AG04450 (cell line): ENCODE measurements at places on chromosomes 11 and 22.

DNA sequence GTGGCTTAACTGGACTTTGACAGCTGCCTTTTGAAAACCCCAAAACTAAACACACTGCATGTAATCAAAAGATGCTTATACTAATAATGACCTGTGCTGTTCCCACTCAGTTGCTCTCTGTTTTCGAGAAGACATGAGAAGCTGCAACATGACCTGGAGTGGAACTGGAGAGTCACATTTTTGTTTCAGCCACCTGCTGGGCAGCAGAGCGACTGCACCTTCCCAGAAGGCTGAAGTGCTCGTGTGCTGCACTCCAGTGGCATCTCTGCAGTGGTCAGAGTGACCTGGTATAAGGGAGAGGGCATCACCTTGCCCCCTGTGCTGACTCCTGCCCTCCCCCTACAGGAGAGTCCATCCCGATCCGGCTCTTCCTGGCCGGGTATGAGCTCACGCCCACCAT is 8.6 kb downstream of the THYN1 start:
- DNase-seq, result no peak

GRCh38 chr22:41848468-41848867 is 15.6 kb downstream of the SREBF2 start:
- no peak for DNase-seq

DNA sequence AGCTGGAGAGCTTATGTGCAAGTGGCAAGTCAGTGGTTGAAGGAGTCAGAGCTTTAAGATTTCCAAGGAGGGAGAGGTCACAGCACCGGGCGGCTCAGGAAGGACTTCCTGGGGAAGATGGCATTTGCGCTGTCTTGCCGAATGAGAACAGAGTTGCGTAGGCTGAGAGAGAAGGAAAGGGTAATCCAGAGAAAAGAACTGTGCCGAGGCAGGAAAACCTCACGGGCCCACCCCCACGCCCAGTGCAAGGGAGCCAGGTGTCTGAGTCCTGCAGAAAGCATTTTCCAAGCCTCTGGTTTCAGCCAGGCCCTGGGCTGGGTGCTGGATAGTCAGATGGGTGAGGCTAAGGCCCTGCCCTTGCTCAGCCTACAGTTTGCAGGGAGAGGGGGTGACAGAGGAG is 3.2 kb upstream of the AP1B1 start:
- DNase-seq, result no peak

GRCh38 chr11:65719871-65720210 is 757 bp downstream of the RNASEH2C start:
- no peak for DNase-seq

DNA sequence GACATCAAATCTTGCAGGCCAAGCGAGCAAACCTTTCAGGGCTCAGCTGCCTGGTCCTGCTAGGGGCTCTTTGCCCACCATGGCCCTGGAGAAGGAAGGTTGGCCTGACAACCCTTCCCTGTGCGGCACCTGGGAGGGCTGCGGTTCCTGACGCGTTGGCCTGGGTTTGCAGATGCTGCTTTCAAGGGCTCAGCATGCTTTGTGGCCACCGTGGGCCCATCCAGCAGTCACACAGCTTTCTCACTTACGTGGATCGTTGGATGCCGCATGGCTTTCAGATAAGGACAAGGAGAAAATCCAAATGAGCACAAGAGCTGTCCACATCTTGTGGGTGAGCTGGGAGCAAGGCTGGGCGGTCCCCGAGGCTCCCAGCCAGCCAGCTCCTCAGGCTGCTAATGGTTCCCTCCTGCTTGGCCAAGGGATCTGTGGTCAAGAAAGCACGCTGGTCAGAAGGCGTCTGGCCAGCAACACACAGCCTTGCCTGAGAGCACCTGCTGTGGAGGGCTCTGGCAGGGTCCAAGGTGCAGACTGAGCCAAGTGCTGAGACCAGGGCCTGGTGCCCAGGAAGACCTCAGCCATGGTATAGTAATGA is 8.2 kb downstream of the C11orf24 start:
- no peak for DNase-seq

DNA sequence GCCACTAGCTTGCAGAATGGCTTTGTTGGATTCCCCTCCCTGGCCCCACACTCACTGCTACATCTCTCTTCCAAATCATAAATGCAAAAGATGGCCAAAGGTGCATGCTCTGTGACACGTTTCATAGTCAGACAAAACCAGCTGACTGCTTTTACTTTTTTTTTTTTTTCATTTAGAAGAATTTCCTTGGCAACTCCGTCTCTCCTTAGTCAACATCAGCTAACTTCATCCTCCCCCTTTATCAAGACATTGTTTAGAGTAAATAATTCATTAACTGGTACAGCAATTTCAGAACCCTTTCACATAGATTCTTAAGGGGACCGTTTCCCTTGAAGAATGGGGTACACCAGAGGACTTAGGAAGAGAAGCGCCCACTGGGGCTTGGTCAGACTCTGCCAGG is 16.0 kb downstream of the KCNQ1OT1 start:
- no peak for DNase-seq

DNA sequence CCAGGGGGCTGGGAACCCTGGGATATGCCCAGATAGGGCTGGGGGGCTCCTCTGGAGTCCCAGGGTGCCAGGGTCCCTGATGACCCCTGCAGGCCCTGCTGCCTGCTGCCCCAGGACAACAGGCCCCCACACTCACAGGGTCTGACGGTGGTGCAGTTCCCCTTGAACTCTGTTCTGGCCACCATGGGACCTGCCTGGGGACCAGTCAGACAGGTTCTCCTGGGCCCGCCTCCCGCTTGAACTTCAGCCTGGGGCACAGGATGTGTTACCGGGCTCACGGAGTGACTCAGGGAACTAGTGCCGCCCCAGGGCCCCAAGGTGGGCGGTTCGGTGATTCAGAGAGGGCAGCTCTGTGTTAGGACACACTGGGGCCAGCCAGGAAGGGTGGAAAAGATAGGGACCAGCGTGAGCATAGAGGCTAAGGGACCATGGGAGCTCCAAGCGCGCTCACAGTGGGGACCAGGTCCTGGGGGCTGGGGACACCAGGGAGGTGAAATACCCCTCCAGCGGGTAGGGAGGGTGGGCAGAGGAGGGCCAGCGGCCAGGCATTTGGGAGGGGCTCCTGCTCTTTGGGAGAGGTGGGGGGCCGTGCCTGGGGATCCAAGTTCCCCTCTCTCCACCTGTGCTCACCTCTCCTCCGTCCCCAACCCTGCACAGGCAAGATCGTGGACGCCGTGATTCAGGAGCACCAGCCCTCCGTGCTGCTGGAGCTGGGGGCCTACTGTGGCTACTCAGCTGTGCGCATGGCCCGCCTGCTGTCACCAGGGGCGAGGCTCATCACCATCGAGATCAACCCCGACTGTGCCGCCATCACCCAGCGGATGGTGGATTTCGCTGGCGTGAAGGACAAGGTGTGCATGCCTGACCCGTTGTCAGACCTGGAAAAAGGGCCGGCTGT is 21.5 kb upstream of the TXNRD2 start:
- no peak for DNase-seq

DNA sequence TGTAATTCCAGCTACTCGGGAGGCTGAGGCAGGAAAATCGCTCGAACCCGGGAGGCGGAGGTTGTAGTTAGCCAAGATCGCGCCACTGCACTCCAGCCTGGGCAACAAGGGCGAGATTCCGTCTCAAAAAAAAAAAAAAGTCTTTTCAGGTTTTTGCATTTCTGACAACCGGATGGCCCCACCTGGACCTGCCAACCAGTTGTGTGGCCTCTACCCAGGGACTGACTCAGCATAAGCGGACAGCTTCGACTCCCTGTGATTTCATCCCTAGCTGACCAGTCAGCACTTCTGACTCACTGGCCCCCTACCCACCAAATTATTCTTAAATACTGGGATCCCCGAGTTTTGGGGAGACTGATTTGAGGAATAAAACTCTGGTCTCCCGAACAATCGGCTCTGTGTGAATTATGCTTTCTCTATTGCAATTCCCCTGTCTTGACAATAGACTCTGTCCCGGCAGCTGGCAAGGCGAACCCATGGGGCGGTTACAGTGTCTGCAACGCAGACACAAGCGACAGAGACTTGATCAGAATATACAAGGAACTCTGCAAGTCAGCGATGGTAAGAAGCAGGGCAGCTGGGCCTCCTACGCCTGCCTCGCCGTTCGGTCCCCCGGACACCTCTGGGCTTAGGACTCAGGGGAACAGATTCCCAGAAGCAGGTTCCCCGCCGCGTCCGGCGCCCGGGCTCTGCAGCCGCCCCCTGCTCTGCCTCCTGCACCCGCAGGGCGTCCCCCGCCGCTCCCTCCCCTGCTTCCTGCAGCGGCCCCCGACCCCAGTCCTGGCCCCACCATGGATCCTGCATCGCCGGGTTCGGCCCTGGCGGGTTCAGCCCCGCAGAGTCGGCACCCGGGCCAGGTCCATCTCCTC is 741 bp upstream of the TALDO1 start:
- DNase-seq, result no peak

DNA sequence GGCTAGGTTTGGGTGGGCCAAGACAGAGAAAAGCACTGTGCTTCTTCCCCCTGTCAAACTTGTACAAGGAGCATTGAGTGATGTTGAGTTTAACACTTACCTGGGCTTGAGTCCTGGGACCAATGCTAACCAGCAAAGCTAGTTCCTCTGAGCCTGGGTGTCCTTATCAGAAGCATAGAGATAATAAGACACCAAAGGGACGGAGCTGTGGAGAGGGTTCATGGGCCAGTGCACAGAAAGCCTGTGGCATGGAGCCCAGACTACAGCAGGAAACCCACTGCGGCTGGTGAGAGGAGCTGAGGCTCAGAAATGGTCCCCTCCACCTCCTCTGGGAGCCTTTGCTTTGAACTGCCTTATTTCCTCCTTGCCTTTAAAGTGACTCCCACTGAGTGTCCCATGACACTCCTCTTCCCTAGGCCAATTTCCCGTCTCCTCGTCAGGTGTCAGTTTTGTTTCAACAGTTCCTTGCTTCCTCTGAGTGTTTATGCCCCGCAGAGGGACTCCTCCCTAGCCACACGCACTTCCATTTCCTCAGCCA is 9.4 kb downstream of the SLCO2B1 start:
- no peak for DNase-seq

DNA sequence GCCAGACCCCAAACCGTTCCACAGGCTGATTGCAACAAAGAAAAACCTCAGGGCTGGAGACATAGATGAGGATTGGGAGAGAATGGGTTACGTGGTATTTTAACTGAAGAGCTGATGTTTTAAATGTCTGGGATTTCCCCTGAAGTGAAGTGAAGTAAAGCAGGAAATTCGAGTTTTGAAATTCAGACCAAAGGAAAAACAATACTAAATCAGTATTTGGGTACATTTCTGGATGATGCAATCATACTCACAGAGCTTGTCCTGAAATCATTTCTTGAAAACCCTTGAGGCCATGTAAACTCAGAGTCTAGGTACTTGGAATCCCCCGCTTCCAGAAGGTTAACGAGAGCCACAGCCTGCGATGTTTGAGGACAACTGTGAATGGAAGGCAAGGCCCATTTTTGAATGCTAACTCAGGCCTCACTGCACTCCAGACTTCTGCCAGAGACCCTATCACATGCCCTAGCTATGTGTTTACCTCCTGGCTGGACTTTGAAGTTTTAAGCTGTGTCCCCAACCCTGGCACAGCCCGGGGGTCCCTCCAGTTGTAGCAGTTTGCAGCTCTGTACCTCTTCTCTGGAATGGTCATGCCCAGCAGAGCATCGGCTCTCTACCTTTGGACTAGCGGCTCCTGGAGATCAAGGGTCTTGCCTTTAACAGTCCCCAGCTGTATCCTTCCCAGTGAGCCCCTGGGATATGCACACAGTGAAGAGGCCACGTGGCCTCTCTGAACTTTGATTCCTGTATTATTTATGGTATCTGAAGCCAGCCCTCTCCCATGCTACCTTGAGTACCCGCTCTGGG is 5.4 kb upstream of the FTH1 start:
- DNase-seq, result no peak

DNA sequence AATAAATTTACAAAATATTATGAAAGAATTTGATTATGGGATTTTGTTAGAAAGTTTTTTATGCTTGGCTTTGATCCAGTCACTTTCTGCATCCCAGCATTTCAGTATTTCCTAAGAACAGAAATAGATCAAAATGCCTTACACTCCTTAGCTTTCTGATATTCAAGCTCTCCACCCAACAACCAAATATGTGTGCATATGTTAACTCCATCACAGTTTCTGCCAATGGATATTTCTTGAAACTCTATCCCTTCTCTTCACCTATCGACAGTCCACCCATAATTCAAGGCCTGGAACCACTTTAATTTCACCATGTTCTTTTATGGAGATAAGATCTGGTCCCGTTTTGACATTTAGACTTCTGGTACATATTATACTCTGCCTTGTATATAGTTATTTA is 565.0 kb downstream of the LRRC4C start:
- DNase-seq, result no peak

GRCh38 chr11:117229411-117229810 is 2.5 kb downstream of the PCSK7 start:
- DNase-seq, result no peak

GRCh38 chr11:116066777-116067176 is 562.6 kb upstream of the CADM1 start:
- DNase-seq, result no peak

DNA sequence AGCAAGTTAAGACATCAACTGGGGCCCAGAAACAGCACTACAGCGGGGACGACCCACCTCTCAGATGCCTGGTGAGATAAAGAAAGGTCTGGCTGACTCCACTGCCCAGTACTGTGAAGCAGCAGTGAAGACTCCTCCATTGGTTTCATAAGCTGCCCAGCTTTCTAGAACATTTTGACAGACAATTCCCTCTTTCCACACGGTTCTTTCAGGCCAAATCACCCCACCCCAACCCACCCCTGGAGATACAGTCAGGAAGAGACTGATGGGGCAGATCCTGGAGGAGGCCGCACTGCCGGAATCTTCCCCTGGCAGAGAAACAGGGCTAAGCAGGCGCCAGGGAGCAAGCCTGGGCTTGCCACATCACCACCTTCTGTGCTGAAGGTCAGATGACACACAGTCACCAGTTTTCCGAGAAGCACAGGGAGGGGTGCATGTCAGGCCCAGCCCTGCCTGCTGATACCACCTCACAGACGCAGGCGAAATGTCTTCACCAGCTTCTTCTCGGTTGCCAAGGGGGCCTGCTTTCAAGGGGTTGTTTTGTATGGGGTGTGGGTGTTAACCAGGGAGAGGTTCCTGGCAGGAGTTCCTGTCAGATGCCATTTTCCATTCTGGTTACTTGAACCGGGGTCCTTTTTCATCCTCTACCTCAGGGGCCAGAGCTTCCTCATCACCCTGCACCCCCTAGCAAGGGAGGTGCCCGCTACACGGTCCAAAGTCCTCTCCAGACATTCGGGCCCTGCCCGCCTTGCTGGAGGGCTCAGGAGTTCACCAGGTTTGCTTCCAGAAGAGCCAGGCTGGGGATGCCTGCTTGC is 1.4 kb upstream of the NEAT1 start:
- peak; percentile 97 for DNase-seq

- DNase-seq, result no peak
These were observed 17.4 kb downstream of the SGSM3 start for GRCh38 chr22:40387746-40388145.
